Ovary (tissue), 10 donors: ENCODE measurements at places on chromosomes 5 and 9. TPM values are rescaled to one million over a fixed set of nuclear protein-coding genes. Genes with fewer than 3 reads are reported as not detected.
A peak's percentile ranks its signal among the peaks of the same experiment; 100 is the strongest.

DNA sequence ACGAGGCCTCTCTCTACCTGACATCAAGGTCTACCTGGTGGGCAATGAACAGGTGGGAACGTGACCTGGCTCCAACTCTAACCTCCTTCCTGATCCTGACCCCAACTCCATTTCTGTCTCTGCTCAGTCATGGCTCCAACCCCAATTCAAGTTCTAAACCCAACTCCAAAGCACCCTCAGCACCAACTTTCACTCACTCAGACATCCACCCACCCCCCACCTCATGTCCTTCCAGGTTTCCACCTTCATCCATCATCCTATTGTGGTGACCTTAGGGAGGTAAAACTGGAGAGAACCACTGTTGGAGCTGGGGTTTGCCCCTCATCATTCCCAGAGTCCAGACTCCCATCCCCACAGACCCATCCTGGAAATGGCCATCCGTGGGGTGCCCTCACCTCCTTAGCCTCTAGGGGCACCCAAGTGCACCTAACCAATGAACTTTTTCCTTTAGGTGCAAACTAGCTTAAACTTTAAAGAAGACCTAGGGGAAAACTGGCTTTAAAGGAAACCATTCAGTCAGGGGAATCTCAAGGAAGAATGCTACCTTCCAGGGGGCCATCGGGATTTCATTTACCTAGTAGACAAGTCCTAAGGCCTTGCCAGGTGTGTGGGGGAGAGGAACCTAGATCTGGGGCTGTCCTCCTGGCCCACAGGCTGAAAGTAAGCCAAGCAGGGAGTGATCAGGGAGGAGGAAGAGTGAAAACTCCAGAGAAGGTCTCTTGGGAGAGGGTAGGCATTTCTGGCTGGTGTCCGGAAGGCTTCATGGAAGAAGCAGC lies 11.3 kb downstream of the RGS14 start:
- H3K4me3 ChIP-seq = no peak overlapping the region
- H3K4me1 ChIP-seq = peaks cover 10% of the 10 kb centered on the region
- DNase-seq = no peak
- H3K27me3 ChIP-seq = no peaks in the 10 kb centered on the region
- H3K36me3 ChIP-seq = no peaks in the 10 kb centered on the region
- H3K27ac ChIP-seq = no peak overlapping the region

The TAF11L10 gene
- total RNA-seq = not detected

The SOHLH1 gene
- total RNA-seq = 0.17 TPM

GRCh38 chr5:137462265-137462590 lies 36.9 kb downstream of the SPOCK1 start:
- H3K27ac ChIP-seq = no peak overlapping the region
- H3K4me1 ChIP-seq = no peaks in the 10 kb centered on the region
- no peaks in the 10 kb centered on the region for H3K27me3 ChIP-seq
- no peaks in the 10 kb centered on the region for H3K36me3 ChIP-seq
- DNase-seq = no peak

DNA sequence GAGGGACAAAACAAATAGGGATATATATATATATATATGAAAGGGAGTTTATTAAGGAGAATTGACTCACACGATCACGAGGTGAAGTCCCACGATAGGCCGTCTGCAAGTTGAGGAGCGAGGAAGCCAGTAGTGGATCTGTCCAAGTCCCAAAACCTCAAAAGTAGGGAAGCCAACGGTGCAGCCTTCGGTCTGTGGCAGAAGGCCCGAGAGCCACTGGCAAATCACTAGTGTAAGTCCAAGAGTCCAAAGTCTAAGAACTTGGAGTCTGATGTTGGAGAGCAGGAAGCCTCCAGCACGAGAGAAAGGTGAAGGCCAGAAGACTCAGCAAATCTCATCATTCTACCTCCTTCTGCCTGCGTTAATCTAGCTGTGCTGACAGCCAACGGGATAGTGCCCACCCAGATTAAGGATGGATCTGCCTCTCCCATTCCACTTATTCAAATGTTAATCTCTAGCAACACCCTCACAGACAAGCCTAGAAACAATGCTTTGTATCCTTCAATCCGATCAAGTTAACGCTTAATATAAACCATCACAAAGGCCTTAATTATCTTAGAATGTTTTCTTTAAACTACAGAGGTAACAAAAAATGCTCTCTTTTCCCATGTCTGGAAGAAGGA lies 23.8 kb upstream of the DAB2 start:
- peaks cover 2% of the 10 kb centered on the region for H3K4me1 ChIP-seq
- no peaks in the 10 kb centered on the region for H3K27me3 ChIP-seq
- H3K4me3 ChIP-seq = no peak overlapping the region
- H3K36me3 ChIP-seq = no peaks in the 10 kb centered on the region
- no peak overlapping the region for H3K27ac ChIP-seq

DNA sequence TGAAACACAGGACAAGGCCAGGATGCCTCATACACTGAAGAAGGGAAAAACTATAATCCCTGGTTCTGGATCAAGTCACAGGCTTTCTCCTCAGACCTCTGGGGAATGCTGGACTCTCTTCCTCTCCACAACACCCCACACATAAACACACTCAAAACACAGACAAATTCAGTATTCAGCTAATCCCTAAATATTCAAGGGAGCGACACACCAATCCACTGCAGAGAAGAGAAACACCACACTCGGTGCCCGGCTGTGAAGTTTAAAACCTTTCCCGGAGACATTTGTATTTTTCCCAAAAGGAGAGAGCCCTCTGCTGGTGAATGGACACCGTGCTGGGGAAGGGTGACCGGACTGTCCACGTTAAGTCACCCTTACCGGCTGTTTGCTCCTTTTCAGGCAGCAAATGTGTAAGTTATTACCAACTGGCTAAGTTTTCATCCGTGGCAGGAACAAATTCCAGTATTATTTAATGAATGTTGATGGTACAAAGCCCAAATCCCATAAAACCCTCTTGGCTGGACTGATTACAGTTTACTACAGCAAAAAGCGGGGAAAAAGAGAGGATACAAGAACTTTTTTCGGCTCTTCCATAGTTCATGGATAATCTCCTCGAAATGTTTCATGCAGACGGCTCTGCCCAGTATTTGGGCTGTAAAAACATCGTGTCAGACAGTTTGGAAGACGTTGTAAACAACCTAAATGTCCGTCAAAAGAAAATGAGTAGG lies 130.9 kb upstream of the SLC30A5 start:
- H3K4me1 ChIP-seq = no peaks in the 10 kb centered on the region
- peak; percentile 74 for DNase-seq
- no peaks in the 10 kb centered on the region for H3K36me3 ChIP-seq
- no peaks in the 10 kb centered on the region for H3K27me3 ChIP-seq
- H3K4me3 ChIP-seq = no peak overlapping the region
- no peak overlapping the region for H3K27ac ChIP-seq

The HTR4 gene
- total RNA-seq = 0.11 TPM

GRCh38 chr9:79284081-79284480 lies 287.7 kb upstream of the TLE4 start:
- H3K27me3 ChIP-seq = no peaks in the 10 kb centered on the region
- no peak overlapping the region for H3K4me3 ChIP-seq
- no peak for DNase-seq
- H3K4me1 ChIP-seq = no peaks in the 10 kb centered on the region
- no peaks in the 10 kb centered on the region for H3K36me3 ChIP-seq
- H3K27ac ChIP-seq = no peak overlapping the region

DNA sequence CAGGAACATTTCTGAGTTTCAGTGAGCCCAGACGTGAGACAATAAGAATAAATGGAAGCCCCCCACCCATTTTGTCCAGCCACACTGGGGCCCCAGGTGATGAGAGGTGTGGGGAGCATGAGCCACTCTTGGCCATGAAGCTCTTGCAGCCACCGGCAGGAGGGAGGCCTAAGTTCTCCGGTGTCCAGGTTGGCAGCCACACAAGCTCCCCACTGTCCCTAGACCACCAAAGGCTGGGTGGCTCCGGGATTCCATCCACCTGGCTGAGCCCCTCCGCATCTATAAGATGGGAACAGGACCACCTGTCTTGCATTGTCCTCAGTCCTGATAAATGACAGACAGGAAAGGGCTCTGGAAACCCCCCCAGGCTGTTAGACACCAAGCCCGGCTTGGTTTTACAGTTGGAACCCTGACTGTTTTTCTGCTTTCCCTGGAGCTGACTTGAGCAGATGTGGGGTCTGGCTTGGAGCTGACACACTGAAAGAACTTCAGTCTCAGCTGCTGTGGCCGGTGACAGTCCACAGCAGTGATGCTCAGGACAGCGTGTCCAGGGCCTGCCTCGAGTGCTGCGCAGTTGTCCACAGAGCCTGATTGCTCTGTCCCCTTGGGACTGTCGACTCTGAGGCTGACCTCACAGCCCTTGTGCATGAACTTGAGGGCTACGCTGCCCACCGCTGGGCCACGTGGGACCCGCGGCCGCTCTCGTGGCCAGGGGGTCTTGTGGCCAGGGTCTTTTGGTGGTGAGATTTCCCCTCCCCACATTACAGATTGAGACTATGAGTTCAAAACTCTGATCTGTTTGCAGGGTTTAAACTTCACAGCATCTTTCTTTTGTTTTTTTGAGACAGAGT lies 74.8 kb downstream of the PSMB7 start:
- H3K27me3 ChIP-seq = no peaks in the 10 kb centered on the region
- H3K4me1 ChIP-seq = peaks cover 8% of the 10 kb centered on the region
- no peak for DNase-seq
- no peaks in the 10 kb centered on the region for H3K36me3 ChIP-seq
- no peak overlapping the region for H3K4me3 ChIP-seq

DNA sequence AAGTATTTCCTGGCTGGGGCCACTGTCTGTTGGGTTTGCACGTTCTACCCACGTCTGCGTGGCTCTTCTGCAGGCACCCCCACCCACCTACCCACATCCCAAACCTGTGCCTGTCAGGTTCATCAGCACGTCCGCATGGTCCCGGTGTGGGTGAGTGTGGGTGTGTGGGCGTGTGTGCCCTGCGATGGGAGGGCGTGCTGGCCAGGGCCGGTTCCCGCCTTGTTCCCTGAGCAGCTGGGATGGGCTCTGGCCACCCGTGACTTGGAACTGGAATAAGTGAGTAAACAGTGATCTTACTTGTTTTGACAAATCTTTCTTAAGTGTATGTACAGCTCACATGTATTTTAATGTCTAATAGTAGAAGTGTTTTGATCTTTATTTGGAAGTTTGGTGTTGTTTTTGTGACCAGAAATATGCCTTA lies 20.4 kb downstream of the ERGIC1 start:
- no peaks in the 10 kb centered on the region for H3K27me3 ChIP-seq
- H3K4me1 ChIP-seq = peaks cover 31% of the 10 kb centered on the region

DNA sequence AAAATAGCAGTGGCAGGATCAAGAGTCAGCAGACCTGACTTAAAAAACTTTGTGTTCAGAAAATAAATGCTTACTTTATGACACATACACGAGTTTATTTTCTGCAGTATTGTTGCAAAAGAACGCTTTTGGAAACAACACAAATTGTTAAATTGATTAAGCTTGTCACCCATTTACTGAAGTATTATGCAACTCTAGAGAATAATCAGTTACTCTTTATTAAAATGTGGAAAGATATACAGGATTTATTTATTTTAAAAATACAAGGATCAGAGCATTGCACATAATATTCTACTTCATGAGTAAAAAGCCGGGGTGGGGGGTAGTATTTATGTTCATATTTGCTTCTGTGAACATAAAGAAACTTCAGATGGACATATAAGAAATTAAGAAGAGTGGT lies 20.0 kb downstream of the FYB1 start:
- no peak overlapping the region for H3K4me3 ChIP-seq
- no peak overlapping the region for H3K27ac ChIP-seq
- H3K27me3 ChIP-seq = no peaks in the 10 kb centered on the region
- H3K4me1 ChIP-seq = no peaks in the 10 kb centered on the region
- no peak for DNase-seq

The AQP7 gene
- 3.5 TPM for total RNA-seq

- no peak overlapping the region for H3K27ac ChIP-seq
- DNase-seq = no peak
- H3K4me1 ChIP-seq = no peaks in the 10 kb centered on the region
- no peaks in the 10 kb centered on the region for H3K36me3 ChIP-seq
Observed at GRCh38 chr5:392431-392988, 50.5 kb upstream of the EXOC3 start.

- H3K4me3 ChIP-seq = no peak overlapping the region
- peak overlapping the region; percentile 17 for H3K27ac ChIP-seq
- DNase-seq = no peak
- H3K36me3 ChIP-seq = no peaks in the 10 kb centered on the region
Observed at GRCh38 chr9:624935-625500, 216.5 kb upstream of the DMRT1 start.

DNA sequence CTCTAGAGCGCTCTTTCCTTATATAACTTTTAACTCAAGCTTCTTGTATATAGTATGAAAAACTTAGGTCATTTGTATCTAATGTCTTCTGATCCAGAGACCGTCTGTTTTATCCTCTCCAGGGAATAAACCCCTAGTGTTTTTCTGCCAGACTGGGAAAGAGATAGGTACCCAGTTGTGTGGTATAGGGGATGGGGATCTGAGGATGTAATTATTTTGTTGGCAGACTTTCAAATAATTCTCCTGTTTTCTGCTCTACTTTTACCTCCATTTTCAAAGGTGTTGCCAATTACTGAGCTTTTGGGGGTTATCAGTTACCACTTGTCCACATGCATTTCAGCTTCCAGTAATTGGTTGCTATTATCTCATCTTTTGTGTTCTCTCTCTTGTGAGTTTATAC lies 17.9 kb downstream of the CCDC171 start:
- no peak overlapping the region for H3K4me3 ChIP-seq
- H3K27me3 ChIP-seq = peaks cover 3% of the 10 kb centered on the region
- H3K36me3 ChIP-seq = no peaks in the 10 kb centered on the region
- no peak for DNase-seq

GRCh38 chr5:1474866-1475543 lies 29.8 kb upstream of the SLC6A3 start:
- no peak overlapping the region for H3K4me3 ChIP-seq
- no peak overlapping the region for H3K27ac ChIP-seq
- no peak for DNase-seq

The C9orf153 gene
- 0.46 TPM for total RNA-seq

DNA sequence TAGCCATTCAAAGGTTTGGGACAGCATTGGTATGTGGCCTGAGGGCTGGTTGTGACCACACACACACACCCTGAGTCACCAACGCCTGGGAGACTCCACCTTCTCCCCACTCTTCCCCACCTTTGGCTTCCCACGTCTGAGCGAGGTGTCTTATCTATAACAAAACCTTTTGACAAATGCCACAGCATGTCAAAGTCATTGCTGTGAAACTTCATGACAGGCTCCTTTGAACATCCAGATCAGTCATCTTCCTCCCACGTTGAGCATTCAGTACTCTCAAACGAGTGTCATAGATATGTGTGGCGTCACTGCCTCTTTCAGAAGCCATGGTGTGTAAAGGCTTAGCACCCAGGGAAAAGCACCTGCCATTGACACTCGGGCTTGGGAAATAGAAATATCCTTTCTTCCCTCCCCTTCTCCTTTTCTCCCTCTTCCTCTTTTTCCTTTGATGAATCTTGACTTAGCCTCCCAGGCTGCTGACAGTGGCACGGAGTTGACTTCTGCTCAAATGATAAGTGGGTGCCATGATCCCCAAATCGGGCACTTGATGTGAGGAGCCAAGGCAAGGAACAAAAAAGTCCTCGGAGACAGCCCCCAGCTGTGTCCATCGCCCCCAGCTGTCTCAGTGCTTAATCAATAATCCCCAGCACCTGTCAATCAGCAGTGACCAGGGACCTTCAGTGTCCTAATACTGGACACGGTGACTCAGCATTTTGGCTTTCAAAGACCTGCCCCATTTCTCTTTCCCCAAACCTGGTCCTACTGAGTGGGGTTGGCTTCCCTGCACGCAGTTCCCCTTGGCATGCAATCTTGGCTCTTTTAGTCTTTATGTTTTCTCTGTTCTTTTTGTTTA lies 114.8 kb downstream of the FGF18 start:
- H3K27me3 ChIP-seq = no peaks in the 10 kb centered on the region
- no peak overlapping the region for H3K27ac ChIP-seq
- no peak for DNase-seq
- no peak overlapping the region for H3K4me3 ChIP-seq

The PRDM9 gene
- not detected for total RNA-seq

- no peaks in the 10 kb centered on the region for H3K36me3 ChIP-seq
- no peak overlapping the region for H3K4me3 ChIP-seq
- H3K27ac ChIP-seq = no peak overlapping the region
- no peaks in the 10 kb centered on the region for H3K27me3 ChIP-seq
- H3K4me1 ChIP-seq = no peaks in the 10 kb centered on the region
Observed at GRCh38 chr5:43174586-43174985, 17.4 kb upstream of the NIM1K start.
